ENCODE measurements at places on chromosomes 11 and 22. TPM values are rescaled to one million over a fixed set of nuclear protein-coding genes. Genes with fewer than 3 reads are reported as not detected.

PGA5 gene
- total RNA-seq, result 0.42 TPM

SPDYC gene
- not detected for total RNA-seq

A4GALT gene
- total RNA-seq, result 42.2 TPM

GLYAT gene
- not detected for total RNA-seq

NXPE1 gene
- not detected for total RNA-seq

PATE2 gene
- not detected for total RNA-seq

RASL10A gene
- total RNA-seq, result 0.71 TPM

MGAT3 gene
- total RNA-seq, result 2.3 TPM

GUCY1A2 gene
- 63.8 TPM for total RNA-seq

LARGE1 gene
- total RNA-seq, result 94.4 TPM

MS4A15 gene
- total RNA-seq, result not detected

OR51E2 gene
- total RNA-seq, result 0.57 TPM

DNA sequence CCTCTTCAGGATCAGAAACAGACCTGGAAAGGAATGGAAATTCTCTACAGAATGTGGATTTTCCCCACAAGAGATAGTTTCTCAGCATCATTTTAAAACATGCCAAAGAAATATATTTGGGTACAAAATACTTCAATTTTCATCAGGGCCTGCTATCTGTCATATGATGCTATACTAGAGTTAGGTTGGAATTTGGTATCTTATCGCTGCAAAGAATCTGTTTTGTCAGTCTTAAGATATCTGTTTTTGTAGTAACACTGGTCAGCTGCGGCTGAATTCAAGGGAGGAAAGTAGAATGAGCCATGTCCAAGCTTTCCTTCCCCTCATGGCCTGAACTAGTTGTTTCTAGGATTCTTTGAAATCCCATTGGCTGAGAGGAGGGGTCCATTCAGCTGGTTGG is 806.4 kb downstream of the KCNA4 start:
- DNase-seq, result no peak

GRCh38 chr11:69524991-69525411 is 43.5 kb downstream of the LINC01488 start:
- peak; percentile 68 for DNase-seq

DNA sequence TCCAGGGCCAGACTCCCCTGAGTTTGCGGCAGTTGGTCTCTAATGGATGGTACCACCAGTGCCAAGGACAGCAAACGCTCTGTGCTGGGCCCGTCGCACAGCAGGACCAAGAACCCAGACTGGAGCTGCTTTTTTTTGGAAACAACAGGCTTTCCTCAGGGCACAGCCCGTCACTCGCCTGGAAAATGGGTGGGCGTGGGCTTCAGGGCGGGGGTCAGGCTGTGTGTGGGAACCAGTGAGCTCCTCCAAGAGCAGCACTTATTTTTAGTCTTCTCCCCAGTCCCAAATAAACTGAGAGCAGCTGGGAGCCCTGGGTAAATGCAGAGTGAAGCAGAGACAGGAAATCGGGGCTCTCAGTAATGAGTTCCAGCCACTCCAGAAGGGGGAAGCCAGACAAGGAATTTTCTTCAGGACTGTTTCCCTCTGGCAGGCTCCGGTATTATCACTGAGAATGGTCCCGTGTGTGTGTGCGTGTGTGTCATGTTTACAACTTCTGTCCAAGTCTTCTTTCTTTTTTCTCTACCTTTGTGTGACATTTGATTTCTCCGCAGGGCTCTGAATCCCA is 63.0 kb downstream of the PPFIBP2 start:
- no peak for DNase-seq

- peak; percentile 79 for DNase-seq
Measured at GRCh38 chr11:48013269-48013901, 33.0 kb downstream of the PTPRJ start.

GRCh38 chr11:28961726-28962125 is 853.5 kb downstream of the METTL15 start:
- no peak for DNase-seq

DNA sequence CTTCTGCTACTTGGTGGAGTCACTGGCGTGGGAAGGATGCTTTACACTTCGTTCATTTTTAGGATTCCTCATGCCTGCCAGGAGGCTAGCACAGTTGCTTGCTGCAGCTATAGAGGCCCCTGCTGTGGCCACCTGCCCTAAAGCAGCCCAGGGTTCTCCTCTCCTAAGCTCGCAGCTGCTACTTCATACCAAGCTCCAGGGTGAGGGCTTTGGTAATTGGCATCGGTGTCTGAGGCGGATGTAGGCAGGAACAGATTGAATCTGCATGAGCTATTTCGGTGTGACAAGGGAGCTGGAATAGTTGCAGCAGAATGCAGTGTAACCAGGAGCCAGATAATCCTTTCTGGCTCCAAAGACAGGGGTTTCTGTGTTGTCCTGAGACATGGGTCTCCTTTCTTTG is 133.1 kb downstream of the MICAL2 start:
- no peak for DNase-seq

DNA sequence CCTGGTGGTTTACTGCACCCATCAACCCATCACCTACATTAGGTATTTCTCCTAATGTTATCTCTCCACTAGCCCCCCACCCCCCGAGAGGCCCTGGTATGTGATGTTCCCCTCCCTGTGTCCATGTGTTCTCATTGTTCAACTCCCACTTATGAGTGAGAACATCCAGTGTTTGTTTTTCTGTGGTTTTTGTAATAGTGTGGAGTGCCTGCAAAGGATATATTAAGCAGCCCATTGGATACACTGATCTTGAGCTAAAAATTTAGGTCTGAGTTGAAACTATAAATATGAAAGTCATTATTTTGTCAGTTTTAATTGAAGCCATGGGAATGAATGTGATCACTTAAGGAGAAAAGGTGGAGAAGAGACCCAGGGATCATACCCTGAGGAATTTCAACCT is 23.0 kb downstream of the MRPL48 start:
- no peak for DNase-seq

DNA sequence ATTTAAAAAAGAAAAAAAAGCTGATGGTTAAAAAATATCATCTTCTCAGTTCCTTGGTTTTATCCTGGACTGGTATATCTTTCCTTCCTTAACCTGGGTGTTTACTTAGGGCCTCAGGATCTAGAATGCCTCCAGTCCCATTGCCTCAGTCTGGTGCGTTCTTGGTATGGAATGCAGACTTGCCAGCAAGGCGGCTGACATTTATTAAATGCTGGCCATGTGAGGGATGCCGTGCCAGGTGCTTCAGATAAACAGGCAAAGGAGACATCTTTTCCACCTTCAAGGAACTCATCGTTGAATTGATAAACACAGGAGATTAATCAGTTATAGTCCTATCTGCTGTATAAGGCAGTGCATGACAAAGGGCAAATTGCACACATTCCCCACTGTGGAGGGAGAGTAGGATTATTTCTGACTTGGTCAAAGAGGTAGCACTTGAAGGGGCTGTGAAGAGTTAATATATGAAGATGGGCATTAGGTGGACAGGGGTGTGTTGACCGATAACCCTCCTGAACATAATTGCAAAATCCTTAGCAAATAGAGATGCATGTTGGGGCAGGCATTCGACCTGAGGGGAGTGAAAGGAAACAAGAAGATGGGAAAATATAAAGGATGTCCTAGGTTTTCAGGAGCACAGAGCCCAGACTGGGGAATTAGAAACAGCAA is 54.4 kb downstream of the ALX4 start:
- no peak for DNase-seq

DNA sequence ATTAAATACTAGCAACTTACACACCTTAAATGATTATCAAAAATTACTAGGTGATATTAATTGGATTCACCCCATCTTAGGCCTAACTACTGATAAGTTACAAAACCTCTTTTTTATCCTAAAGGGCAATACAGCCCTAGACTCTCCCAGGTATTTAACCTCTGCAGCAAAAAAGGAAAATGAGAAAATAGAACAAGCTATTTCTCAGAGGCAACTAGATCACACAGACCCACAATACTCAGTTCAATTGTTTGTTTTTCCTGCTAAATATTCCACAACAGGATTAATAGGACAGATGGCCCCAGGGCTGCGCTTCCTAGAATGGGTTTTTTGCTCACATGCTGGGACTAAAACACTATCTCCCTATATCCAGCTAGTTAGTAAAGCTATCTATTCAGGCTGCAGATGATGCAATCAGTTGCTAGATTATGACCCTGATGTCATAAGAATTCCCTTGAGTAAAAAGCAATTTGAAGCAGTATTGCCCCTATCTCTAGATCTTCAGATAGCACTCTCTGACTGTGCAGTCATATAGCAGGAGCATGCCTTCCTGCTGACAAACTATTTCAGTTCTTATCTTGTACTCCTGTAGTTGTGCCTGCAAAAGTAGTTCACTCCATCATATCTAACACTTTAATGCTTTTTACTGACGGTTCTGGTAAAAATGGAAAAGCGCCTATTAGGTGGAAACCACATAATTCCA is 1595.5 kb upstream of the TENM4 start:
- no peak for DNase-seq

DNA sequence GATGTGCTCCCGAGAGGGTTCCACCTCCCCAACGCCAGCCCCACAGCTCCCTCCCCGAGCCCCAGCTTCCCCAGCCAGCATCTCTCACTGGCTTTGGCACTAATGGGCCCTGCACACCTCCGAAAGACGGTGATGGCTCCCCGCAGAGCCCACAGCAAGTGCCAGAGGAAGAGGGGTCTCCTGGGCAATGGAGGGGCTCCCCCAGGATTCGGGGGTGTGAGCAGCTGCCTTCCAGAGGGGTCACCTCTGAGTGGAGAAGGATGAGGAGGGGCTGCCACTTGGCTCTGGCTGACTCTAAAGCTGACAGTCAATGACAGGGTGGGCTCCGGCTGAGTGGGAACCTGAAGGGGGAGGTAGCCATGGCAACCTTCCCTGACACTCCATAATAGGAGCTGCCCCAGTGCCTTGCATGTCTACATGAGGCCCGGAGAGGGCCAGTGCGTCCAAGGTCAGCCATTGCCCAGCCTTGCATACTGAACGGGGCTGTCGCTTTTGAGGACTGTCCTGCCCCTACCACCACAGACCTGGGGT is 98.6 kb upstream of the SYT13 start:
- DNase-seq, result peak; percentile 73

GRCh38 chr11:1751531-1751921 is 1.1 kb upstream of the IFITM10 start:
- peak; percentile 72 for DNase-seq

GRCh38 chr22:24584871-24585411 is 7.9 kb downstream of the LRRC75B start:
- peak; percentile 50 for DNase-seq

DNA sequence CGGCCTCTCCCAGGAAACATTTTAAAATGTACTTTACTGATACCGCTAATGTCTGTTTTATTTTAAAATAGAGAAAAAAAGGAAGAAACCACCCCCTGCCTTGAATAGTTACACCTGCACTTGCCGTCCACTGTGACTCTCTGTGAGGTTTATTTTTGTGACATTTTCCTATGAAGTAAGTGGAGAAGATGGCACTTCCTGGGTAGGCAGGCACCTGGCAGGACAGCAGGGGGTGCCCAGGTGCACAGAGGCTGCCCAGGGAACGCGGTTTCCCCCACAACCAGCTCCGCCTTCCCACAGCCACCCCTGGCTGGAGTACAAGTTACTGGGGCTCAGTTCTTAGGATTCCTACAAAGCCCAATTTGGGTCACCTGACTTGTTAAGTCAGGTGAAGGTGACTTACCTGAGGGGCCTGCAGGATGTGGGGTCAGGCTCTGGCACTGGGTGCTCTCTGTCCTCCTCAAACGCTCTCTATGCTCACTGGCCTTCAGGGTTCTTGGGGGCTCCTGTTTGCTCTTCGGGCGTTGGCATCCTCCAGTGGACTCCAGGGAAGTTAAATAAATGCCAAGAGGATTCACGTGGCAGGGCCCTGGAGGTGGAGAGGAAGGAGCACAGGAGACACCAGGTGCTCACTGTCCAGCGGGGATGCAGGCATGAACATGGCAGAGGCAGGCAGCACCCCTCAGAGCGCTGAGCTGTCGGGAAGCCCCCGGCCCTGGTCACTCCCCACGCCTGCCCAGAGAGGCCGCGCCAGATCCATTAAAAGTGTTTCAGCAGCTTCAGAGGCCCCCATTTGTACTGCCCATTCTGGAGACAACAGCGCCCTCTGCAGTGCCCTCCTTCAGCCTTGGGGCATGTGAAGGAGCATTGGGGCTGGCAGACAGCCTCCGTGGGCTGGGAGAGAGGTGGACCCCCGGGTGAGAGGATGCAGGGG is 1021.2 kb downstream of the TBC1D22A start:
- DNase-seq, result peak; percentile 67

DNA sequence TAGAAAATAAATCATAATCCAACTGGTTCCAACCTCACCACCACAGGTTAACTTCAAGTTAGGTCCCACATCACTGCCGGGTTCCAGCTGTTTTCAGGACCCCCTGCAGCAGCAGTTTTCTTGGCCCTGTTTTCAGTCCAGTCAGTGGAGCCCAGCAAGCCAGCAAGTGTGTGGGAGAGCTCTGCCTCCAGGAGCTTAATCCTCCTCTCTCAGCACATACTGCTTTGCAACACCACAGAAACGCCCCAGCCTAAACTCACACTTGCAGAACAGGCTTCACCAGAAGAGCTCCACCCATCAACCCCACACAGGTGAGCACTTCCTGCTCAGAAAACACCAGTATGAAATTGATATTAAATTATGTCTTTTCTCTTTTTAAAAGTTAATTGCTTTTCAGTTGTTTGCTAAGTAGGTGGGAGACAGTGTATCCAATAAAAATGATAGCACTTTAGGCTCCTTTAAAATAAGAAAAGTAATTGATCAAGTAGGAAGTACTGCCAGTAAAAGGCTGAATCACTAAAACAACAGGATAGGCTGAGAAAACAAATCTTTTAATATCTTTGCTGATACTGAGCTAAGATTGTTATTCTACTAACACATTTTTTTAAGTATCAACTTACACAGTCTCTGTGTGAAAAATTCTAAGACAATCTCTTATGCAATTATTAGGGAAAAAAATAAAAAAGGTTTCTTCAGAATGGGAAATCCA is 81.5 kb upstream of the TP53AIP1 start:
- no peak for DNase-seq

- DNase-seq, result peak; percentile 90
Measured at GRCh38 chr22:30574997-30575671, 669 bp upstream of the GAL3ST1 start.

- no peak for DNase-seq
Measured at GRCh38 chr11:112316971-112317370, 56.3 kb upstream of the PLET1 start.

DNA sequence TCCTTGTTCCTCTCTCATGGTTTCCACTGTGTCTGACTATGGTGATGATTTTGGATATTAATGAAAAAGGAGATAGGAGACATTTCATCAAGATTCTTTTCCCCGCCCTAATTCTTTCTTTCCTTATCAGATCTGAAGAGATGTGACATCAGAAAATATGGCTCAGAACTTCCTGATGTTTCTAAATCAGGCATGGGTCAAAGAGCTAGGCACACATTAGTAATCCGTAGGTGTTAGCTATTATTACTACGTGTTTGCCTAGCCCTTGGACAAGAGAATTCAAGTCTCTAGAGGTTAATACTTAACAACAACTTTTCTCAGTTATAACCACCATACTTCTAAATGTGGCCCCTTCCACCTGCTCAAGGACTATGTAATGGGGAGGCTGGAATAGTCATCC is 5.8 kb downstream of the JOSD1 start:
- DNase-seq, result no peak

- DNase-seq, result peak; percentile 37
Measured at GRCh38 chr11:8523396-8523795, 70.6 kb downstream of the STK33 start.

- DNase-seq, result no peak
Measured at GRCh38 chr11:40280159-40281051, 1179.0 kb downstream of the LRRC4C start.
